ENCODE measurements at places on chromosomes 6 and 20.

GRCh38 chr20:15267935-15268334 lies 930.5 kb upstream of the FLRT3 start:
- DNase-seq = no peak

GRCh38 chr6:167013067-167013466 lies 13.9 kb downstream of the CEP43 start:
- DNase-seq = no peak

DNA sequence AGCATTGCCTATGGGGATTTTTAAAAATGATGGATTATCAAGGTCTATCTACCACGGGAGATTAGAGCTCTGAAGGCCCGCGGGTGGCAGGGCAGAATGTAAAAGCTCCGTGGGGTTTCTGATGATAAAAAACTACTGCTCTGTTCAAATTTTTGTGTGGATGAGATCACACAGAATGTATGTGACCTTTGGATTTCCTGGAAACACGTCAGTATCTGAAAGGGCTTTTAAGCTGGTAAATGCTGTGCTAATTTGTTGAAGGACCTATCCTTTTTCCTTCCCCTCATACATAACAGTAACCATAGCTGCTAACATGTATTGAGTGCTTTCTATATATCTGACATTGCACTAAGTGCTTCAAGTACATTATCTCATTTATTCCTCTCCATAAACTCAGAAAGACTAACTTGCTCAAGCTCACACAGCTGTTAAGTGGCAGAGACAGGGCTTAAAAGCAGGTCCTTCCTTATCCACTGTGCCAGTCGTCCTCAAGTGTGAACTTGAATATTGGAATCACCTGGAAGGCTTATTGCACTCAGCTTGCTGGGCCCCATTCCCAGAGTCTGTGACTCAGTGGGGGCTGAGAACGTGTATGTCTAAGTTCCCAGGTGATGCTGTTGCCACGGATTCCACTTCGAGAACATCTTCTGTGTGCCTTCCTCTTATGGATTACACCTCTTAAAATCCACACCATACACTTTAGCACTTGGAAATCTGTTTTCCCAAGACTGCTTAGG lies 1.9 kb upstream of the TMEM242 start:
- DNase-seq = no peak

- no peak for DNase-seq
These were observed 11.3 kb downstream of the SLC17A5 start for GRCh38 chr6:73642530-73642929.

GRCh38 chr6:7887278-7887991 lies 23.2 kb downstream of the TXNDC5 start:
- DNase-seq = no peak

All from NCI-H2081 (cell line).